ENCODE measurements at places on chromosomes 7 and 10.

- no peak for DNase-seq
- H3K27ac ChIP-seq = no peak overlapping the region
- H3K27me3 ChIP-seq = no peaks in the 10 kb centered on the region
- H3K4me1 ChIP-seq = no peaks in the 10 kb centered on the region
- H3K4me3 ChIP-seq = no peak overlapping the region
Observed at GRCh38 chr10:69202332-69202731, 17.8 kb upstream of the HKDC1 start.

DNA sequence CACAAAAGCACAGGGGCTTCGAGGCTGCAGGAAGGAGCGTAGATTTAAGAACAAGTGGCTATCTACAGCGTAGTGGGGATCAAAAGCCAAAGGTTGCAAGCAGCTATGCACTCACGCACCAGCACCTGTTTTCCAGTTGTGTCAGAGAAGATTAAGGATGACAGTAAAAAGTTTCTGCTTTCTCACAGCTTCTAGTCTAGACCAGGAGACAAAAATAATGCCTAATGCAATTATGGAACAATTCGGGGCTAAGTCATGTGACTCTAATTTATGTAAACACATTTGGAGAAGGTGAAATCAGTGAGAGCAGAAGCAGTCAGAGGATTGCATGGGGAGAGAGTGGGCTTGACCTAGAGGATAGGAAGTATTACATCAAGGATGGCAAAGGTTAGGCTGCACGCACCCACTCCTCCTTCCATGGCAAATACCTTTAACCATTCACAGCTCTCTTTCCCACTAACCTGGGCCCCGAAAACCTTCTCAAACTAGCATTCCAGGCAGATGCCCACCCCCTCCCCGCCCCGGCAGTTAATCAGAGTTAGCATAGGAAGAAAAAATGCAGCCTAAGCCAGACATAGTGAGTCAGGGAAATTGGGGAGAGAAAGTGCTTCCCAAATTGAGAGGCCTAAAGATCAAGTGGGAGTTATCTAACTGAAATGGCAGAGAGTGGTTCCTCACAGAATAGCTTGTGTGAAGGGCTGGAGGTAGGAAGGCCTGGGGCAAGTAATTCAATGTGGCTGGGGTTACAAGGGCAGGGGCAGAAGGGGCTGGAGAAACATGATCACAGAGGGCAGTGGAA lies 48.2 kb upstream of the GPAM start:
- H3K27ac ChIP-seq = peak overlapping the region; percentile 30
- H3K36me3 ChIP-seq = no peaks in the 10 kb centered on the region
- H3K4me1 ChIP-seq = peaks cover 5% of the 10 kb centered on the region

DNA sequence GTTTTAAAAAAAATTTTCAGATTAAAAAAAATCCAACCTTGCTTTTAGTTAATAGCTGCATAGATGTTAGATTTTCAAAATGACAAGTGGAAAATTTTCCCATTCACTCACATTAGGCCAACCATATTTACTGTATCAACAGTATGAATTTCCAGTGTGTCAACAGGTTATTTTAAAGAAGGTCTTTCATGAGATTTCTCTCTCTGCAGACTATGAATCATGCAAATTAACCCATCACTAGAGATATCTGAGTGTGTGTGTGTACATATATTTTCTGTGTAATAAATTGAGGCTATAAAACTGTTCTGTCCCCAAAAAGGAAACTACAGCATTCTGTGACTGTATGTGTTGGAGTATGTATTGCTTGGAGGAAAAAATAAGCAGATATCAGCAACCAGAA lies 305.6 kb downstream of the ARL4A start:
- no peak overlapping the region for H3K27ac ChIP-seq
- no peak overlapping the region for H3K4me3 ChIP-seq
- DNase-seq = no peak

DNA sequence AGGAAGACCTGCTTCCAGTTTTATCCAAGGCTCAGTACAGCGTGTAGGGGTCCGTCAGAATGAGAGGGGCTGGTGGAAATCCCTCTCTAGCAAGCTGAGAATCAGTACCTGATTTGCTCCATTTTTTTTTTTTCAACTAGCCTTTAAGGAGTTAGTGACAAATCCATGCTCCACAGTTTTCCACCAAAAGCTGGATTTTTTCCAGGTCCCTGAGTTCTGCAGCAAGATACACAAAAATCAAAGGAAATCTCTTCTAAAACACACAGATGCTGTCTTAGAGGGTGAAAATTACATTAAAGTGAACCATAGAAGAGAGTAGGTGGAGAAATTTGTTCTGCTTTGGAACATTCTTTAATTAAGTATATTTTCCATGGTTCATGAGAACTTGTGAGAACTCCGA lies 30.4 kb downstream of the MDFIC start:
- H3K36me3 ChIP-seq = no peaks in the 10 kb centered on the region
- no peak overlapping the region for H3K27ac ChIP-seq
- H3K4me1 ChIP-seq = no peaks in the 10 kb centered on the region
- no peaks in the 10 kb centered on the region for H3K27me3 ChIP-seq

- no peaks in the 10 kb centered on the region for H3K4me1 ChIP-seq
- DNase-seq = no peak
- no peaks in the 10 kb centered on the region for H3K36me3 ChIP-seq
- no peak overlapping the region for H3K27ac ChIP-seq
Observed at GRCh38 chr7:46109437-46109836, 188.4 kb upstream of the IGFBP3 start.

DNA sequence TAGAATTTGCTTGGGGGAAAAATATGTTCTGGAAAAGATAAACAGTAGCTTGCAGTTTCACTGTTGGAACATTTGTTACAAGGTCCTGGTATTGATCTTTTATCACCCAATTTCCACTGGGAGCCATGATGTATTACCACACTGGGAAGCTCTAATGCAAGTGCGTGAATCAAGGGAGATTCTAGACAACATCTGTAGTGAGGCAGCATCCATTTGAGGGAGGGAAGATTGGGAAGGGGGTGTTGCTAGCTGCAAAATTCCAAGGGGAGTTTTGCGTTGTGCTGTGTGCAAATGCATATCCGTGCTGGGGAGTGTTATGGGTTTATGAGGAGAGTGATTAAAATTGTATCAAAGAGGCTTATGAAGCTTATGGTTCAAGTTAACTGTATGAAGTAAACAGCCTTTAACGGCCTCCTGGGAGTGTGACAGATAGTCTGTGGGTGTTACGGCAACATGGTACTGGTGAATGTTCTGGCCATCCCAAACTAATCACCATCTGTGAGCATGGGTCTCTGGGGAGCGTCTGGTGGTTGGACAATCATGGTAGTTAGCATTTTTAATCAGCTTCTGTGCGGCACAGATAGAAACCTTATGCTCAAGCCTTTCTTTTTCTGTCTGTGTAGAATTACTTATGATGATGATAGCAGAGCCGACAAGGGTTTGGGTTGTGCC lies 601.9 kb upstream of the GALNT17 start:
- no peaks in the 10 kb centered on the region for H3K4me1 ChIP-seq
- H3K27ac ChIP-seq = no peak overlapping the region
- no peak for DNase-seq
- no peaks in the 10 kb centered on the region for H3K36me3 ChIP-seq
- no peaks in the 10 kb centered on the region for H3K27me3 ChIP-seq

DNA sequence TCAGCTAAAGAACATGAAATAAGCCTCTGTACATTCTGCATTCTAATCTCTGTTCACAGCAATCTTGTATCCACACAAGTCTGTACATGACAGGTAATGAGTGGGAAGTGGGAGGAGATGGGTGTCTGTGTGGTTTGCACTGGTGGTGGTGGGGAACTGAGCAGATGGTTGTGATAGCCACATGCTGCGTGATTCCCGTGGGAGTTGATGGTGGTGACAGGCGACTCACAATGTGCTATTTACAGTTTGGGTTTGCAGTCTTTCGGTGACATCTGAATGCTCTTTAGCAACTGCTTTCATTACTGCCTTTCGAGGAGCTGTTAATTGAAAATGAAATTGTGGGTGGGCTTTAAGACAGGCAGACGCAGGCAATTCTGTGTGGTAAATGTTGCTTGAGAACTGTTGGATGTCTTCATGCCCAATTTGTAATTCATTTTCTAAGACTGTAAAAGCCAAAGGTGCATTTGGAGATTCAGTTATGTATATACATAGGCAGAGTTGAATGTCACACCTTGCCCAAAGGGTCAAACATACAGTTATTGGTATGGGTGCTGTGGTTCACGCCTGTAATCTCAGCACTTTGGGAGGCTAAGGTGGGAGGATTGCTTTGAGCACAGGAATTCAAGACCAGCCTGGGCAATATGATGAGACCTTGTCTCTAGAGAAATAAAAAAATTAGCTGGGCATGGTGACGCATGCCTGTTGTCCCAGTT lies 308.2 kb downstream of the AUTS2 start:
- DNase-seq = no peak
- peaks cover 6% of the 10 kb centered on the region for H3K27me3 ChIP-seq
- H3K36me3 ChIP-seq = no peaks in the 10 kb centered on the region
- peaks cover 15% of the 10 kb centered on the region for H3K4me1 ChIP-seq
- H3K4me3 ChIP-seq = no peak overlapping the region

DNA sequence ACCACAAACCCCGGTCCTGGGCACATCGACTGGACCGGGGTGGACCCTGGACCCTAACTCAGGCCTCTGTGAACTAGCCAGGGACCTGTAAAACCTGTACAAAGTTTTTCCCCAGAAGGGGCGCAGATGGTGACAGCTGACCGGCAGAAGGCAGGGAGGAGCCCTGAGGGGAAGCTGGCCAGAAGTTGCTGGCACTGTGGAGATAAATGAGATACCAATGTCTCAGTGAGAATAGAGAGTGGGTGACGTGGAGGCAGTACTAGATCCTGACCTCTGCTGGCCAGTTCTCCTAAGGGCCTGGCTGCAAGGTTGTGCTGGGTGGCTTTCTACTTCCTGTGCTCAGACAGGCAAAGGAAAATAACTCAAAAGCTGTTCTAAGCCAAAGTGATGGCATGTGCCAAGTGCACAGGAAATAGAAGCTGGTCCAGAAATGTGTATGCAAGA lies 10.6 kb upstream of the TSPAN14 start:
- H3K4me3 ChIP-seq = no peak overlapping the region
- H3K4me1 ChIP-seq = peaks cover 17% of the 10 kb centered on the region
- H3K36me3 ChIP-seq = no peaks in the 10 kb centered on the region
- no peaks in the 10 kb centered on the region for H3K27me3 ChIP-seq
- no peak for DNase-seq

DNA sequence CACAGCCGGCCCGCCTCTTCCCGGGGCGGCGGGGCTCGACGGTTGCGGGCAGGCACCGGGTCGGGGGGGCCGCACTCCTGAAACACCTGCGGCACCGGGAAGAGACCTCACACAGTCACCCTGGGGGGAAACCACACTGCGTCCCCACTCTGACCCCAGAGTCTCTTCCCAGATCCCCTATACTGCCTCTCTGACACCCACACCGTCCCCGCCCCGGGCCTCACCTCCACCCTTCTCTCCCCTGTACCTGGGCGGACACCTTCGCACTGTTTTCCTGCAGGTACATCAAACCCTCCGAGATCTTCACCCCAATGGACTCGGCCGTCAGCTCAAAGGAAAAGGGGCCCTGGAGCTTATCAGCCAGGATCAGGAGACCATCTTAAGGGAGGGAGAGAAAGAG lies 3.4 kb upstream of the GAL3ST4 start:
- H3K36me3 ChIP-seq = no peaks in the 10 kb centered on the region
- DNase-seq = no peak
- peaks cover 17% of the 10 kb centered on the region for H3K27me3 ChIP-seq

DNA sequence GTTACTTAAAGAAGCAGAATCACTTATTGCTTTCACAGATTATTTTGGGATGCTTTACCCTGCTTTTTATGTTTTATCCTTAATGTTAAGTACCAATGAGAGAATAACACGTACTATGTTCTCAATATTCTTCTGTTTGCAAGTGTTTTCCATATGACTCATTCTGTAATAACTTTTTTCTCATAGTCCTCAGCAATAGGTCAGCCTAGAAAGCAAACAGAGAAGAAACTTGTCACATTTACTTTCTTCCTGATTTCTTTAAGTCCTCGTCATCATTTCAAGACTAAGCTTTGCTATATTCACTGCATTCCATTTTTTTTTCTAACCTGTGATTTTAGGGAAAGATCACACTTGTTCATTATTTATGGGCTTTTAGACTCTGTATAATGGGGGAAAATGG lies 6.8 kb upstream of the AGR2 start:
- peaks cover 10% of the 10 kb centered on the region for H3K4me1 ChIP-seq
- H3K36me3 ChIP-seq = no peaks in the 10 kb centered on the region
- peak overlapping the region; percentile 88 for H3K27ac ChIP-seq
- H3K27me3 ChIP-seq = no peaks in the 10 kb centered on the region
- peak; percentile 20 for DNase-seq

DNA sequence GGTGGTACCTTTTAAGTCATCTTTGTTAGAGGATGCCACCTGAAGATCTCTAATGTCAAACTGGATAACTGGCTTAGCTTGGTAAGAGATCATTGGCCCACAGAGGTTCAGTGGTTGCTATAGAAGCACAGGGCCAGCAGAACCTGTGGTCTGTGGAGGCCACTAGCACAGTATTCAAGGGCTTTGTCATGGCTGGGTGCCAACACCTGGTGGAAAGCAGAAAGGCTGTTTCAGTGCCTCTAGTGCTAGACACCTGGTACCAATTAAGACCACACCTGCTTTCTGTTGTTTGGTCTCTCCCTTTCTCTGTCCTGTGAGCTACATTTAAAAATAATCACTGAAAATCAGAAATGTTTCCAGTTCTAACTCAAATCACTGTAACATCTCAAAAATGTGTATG lies 10.0 kb upstream of the PCGF5 start:
- peak; percentile 21 for DNase-seq
- H3K27me3 ChIP-seq = no peaks in the 10 kb centered on the region
- H3K4me3 ChIP-seq = no peak overlapping the region

GRCh38 chr7:73738220-73738611 lies 386 bp downstream of the ABHD11 start:
- DNase-seq = peak; percentile 84
- peak overlapping the region; percentile 41 for H3K4me3 ChIP-seq
- no peaks in the 10 kb centered on the region for H3K36me3 ChIP-seq
- peak overlapping the region; percentile 95 for H3K27ac ChIP-seq

- no peaks in the 10 kb centered on the region for H3K27me3 ChIP-seq
- no peaks in the 10 kb centered on the region for H3K36me3 ChIP-seq
- DNase-seq = no peak
Observed at GRCh38 chr7:141610671-141611070, 59.5 kb downstream of the AGK start.

- no peak overlapping the region for H3K27ac ChIP-seq
- no peaks in the 10 kb centered on the region for H3K4me1 ChIP-seq
- H3K4me3 ChIP-seq = no peak overlapping the region
- DNase-seq = no peak
Observed at GRCh38 chr7:124796771-124797170, 31.2 kb upstream of the GPR37 start.

DNA sequence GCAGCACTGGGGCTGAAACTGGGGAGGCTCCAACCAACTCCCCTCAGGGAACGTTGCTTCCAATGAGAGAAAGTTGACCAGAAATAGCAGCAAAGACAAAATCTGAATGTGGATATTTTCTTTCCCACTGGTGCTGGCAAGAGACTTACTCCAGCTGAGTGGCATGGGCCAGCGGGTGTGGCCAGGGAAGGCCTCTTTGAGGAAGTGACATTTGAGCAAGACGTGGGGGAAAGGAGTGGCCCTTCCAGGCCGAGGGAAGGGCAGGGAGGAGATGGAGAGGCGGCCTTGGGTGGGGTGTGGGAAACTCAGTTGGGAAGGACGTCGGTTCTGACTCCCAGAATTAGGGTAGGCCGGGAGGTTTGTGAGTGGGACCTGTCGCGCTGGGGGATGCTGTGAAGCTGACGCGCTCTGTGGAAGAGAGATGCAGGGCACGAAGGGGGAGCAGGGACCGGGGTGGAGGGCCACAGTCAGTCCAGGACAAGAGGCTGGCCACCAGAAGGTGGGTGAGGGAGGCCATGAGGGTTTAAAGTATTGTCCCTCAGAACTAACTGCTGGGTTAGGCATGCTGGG lies 96.7 kb upstream of the IKZF1 start:
- no peaks in the 10 kb centered on the region for H3K4me1 ChIP-seq
- no peaks in the 10 kb centered on the region for H3K27me3 ChIP-seq
- H3K27ac ChIP-seq = no peak overlapping the region
- DNase-seq = no peak
